ENCODE measurements at places on chromosomes 6 and 20. TPM values are rescaled to one million over a fixed set of nuclear protein-coding genes. Genes with fewer than 3 reads are reported as not detected.

The GRM1 gene
- not detected for total RNA-seq

The BANF2 gene
- not detected for total RNA-seq

DNA sequence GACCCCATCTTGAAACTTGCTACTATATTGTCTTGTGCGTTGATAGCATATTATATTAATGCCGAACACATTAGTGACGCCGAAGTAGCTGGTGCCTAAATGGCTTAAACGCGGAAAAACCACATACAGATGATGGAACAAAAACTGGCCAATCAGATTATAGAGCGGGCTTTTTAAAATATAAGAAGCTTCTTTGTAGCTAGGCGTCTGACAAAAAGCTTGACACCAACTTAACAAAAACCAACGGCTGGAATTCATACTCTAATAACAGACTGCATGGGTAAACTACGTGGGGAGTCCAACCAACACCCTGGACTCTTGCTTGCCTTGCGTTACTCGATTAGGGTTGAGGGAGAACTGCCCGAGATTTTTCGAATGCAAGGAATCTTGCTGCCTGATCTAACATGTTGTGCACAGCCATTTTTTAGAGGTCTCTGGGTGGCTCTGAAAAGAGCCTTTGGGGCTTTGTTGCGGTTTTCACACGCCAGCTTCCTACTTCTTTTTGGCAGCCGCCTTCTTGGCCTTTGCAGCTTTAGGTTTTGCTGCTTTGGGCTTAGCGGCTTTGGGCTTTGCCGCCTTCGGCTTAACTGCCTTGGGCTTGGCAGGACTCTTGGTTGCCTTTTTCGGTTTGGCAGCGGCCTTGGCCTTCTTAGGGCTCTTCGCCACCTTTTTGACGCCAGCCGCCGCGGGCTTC is 45.7 kb downstream of the OR2B2 start:
- H3K36me3 ChIP-seq = no peaks in the 10 kb centered on the region
- H3K4me3 ChIP-seq = peak overlapping the region; percentile 76
- peak overlapping the region; percentile 60 for H3K27ac ChIP-seq
- H3K4me1 ChIP-seq = peaks cover 9% of the 10 kb centered on the region

GRCh38 chr6:44441091-44441855 is 53.8 kb downstream of the CDC5L start:
- H3K4me1 ChIP-seq = peaks cover 5% of the 10 kb centered on the region
- H3K4me3 ChIP-seq = no peak overlapping the region
- H3K36me3 ChIP-seq = peaks cover 3% of the 10 kb centered on the region

GRCh38 chr6:113340371-113340770 is 516.8 kb upstream of the MARCKS start:
- peaks cover 8% of the 10 kb centered on the region for H3K4me1 ChIP-seq
- H3K27ac ChIP-seq = no peak overlapping the region
- no peaks in the 10 kb centered on the region for H3K36me3 ChIP-seq
- DNase-seq = no peak
- no peaks in the 10 kb centered on the region for H3K27me3 ChIP-seq

DNA sequence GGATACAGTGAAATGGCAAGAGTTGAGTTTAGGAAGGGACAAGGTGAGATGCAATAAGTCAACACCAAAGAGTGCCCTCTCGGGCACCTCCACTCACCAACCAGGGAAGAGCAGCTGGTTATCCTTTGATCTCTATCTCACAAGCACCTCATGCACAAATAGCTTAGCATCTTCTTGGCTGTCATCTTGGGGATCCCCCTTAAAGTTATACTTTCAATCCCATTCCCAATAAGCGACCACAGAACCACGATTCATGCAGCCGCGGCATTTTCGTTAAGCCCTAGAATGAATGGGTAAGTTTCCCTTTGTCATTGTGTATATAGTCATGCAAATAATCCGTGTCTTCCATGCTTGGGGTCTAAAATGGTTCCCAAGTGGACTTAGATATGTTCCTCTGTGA is 73.5 kb downstream of the ADTRP start:
- DNase-seq = no peak
- H3K4me1 ChIP-seq = peaks cover 7% of the 10 kb centered on the region
- H3K4me3 ChIP-seq = no peak overlapping the region

GRCh38 chr20:50374541-50375078 is 135.6 kb upstream of the PTPN1 start:
- H3K36me3 ChIP-seq = no peaks in the 10 kb centered on the region
- H3K4me3 ChIP-seq = no peak overlapping the region
- H3K27ac ChIP-seq = no peak overlapping the region
- H3K27me3 ChIP-seq = no peaks in the 10 kb centered on the region
- DNase-seq = no peak

GRCh38 chr20:48766205-48766604 is 61.6 kb downstream of the PREX1 start:
- no peaks in the 10 kb centered on the region for H3K36me3 ChIP-seq
- peaks cover 12% of the 10 kb centered on the region for H3K27me3 ChIP-seq
- H3K27ac ChIP-seq = no peak overlapping the region
- no peaks in the 10 kb centered on the region for H3K4me1 ChIP-seq
- DNase-seq = no peak
